Stimulated activated CD4-positive, alpha-beta T cell treated with anti-CD3 and anti-CD28 coated beads, TNF-alpha, amount 100 ng/mL, for 24 hours (primary cell): ENCODE measurements at places on chromosomes 2 and 18.

DNA sequence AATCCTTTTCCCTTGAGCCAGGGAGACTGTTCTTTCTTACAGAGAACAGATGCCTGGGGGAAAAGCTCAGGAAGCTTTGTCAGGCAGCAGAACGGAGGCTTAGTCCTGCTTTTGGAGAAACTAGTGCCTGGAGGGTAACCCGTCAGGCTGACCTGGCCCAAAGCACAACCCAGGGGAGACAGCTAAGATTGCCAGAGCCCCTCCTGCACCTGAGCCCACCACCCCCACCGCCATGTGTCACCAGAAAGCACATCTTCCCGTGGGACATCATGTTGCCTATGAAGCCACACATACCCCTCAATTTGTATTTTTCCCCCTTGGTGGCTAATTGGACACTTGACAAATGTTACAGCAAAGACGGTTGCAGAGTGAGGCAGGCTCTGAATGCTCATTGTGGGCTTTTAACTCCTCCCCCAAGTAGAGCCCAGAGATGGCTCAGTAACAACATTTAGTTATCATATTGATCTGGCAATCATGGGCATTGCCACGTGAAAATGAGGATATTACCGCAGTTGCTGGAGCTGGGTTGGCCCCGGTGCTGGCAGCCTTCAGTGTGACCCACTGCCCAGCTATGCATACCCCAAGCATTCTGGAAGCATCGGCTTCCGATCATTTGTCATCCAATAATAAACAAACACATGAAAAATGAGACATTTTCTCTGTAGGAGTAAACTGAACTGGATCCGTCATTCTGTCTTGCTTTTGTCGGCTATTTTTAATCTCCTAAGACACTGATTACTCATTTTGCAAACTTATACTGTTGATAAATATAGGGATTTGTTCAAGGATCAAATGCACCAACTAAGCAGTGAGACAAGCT is 229.5 kb downstream of the ATAD2B start:
- no peak for DNase-seq

DNA sequence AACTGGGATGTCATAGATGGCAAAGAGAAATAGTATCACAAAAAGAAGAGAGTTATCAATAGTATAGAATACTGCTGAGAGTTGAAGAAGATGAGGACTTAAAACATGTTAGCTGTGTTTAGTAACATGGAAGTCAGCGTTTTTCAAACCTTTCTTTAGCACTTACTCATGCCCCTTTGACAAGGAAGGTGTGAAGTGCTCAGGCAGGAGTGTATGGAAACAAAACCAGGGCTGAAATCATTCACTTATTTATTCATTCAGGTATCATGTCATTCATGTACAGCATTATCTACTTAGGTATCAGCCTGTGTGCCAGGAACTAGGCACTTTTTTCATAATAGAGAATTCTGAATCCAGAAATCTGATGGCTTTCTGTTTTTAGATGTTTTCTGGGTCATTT is 27.2 kb downstream of the CD28 start:
- DNase-seq: no peak

DNA sequence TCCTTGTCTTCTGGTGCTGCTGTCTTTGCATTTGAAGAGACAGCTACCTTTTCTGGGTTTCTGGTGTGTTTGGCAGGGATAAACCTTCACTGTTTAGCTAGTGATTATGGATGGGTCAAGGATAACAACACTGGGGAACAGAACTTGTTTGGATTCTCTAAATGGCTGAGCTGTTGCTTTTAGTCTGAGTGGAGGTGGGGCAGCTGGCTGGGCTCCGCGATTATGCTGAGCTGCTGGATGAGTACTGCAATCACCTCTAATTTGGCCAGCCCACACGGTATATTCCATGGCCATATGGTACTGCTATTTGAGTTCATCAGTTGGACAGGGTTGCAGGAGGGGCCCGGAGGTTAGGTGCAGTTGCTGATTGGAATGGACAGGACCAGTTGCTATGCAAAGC is 361.6 kb upstream of the TFPI start:
- DNase-seq: no peak

- DNase-seq: no peak
These were observed 57.7 kb downstream of the CIB4 start for GRCh38 chr2:26583381-26583911.

- DNase-seq: no peak
These were observed 61.6 kb upstream of the PARD3B start for GRCh38 chr2:204483608-204484081.

DNA sequence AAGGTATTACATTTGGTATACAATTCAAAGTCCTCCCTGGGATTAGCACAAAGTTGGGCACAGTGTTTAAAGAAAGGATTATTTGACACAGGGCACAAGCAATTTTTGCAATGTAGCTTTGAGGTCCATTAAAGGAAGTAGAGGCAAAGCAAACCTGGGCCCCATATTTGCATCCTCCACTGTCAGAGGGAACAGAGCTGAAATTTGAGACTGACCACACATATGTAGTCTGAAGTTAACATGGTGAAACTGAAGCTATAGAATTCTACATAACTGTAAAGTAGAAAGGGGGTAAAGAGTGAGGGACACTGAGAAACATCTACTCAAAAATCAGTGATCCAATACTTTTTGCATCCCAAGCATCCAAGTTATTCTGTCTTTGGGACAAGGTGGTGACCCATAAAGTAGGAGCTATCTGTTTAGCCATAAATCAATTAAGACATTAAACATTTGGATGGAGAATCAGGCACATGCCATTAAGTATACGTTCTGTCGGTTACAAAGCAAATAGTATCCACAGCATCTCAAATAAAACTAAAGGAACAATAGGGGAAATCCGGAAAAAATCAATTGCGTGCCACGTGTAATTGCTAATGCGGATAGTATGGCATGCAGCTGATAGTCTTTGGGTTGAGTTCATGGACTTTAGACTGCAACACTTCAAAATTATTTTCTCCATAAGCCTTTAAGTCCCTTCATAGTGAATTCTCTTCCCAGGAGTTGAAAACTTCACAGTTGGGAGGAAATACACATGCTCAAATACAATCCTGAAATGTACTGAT is 72.6 kb downstream of the PLEKHM3 start:
- DNase-seq: no peak

- no peak for DNase-seq
These were observed 4.2 kb downstream of the UGT1A1 start for GRCh38 chr2:233764264-233764663.

- no peak for DNase-seq
These were observed 130.5 kb upstream of the NOSTRIN start for GRCh38 chr2:168671932-168672331.

GRCh38 chr18:66511792-66512191 is 92.1 kb downstream of the CDH19 start:
- DNase-seq: no peak

DNA sequence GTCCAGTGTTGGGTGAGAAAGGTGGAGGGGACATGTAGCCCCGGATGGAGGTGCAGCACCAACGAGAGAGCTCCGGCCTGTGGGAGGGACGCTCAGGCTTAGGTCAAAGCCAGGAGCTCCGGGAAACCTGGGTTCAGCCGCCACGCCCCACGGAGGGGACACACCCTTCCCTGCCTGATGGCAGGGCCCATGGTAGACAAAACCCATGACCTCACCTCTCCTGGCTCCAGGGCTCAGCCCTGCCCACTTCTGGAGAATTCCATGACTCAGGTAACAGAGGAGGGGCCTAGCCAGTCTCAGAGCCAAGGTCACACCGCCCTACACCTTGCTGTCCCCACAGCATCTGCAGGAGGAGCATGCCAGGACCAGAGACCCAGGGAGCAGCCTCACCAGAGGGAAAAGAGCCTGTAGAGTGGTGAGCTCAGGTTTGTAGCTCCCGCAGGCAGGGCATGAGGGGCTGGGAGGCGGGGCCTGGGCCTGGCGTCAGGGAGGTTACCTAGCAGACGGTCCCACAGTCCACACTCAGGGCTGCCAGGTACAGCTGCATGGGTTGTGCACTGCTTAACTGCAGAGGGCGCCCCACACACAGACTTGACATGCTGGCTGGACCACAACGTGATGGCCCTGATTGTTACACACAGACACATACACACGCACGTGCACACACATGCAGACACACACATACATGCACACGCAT is 70.8 kb upstream of the SMAD7 start:
- DNase-seq: peak; percentile 65

- DNase-seq: no peak
These were observed 10.1 kb upstream of the NEU4 start for GRCh38 chr2:241798631-241799521.

- DNase-seq: no peak
These were observed 445.1 kb upstream of the SPRED2 start for GRCh38 chr2:65877331-65878010.

DNA sequence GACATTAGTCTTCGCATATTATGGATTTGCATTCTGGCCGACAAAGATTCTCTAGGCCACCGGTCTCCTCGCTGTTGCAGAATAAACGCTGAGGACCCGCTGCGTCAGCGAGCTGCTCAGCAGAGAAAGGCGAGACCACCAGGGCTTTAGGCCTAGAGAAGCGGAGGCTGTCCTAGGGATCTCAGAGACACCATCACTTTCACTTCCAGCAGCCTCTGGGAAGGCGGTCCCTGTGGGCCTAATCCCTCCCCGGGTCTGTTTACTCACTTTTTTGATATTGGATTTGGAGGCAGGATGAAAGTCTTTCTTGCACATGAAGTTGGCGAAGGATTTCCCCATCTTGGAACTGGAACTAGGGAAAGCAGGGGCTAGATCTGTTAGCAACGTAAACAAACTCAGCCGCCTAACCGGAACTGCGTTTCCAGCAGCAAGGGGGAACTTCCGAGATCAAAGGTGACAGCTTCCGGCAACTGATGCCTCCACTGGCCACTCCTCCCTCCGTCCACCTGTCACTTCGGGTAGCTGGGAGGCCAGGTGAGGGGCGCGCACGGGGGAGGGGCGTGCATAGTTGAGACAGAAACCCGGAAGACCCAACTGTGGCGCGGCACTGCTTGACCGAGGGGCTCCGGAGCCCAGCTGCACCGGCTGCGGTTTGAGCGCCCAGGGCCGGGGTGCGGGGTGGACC is at the start of gene SCRN3:
TSS of gene SCRN3 (plus strand) at position 447 of the 685 bp plus-strand sequence. CDS start 2,554 bp downstream, outside the sequence.
- DNase-seq: peak; percentile 49

- no peak for DNase-seq
These were observed 14.1 kb downstream of the NMS start for GRCh38 chr2:100484390-100484789.

- no peak for DNase-seq
These were observed 5.8 kb upstream of the NT5DC4 start for GRCh38 chr2:112714836-112715631.

DNA sequence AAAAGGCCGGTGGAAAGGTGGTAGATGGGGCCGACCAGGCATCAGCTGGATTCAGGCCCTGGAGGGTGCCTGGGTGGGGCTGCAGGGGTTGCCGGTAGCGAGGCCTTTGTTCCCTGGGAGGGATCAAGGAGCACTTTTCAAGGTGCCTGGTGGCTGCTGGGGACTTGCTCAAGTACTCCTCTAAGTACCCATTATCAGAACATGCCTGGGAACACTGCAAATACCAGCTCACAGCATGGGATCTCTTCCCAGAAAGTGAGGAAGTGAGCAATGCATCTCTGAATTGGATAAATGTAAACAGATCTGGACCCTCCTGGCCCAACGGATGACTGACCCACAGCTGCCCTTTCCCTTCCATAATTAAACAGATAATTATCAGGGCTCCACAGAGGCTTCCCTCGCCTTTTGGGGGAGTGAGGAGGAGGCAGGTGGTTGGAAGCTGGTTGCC is 210.5 kb downstream of the SH3RF3 start:
- no peak for DNase-seq

DNA sequence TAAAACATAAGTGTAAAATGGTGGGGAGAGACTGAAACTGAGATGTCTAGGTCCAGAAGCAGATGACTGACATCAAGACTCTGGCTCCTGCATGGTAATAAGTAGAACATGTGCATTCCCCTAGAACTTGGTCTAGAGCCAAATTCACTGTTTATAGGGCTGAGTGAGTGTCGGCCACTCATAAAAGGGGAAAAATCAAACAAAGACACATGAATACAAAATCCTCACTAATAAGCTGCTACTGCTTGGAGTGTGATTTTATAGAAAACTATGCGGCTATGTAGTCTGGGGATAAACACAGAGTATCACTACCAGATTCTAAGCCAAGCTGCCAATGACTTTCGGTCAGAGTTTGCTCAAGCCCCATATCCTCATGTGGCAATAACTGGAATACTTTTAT is 1080.8 kb upstream of the DDX18 start:
- DNase-seq: no peak

DNA sequence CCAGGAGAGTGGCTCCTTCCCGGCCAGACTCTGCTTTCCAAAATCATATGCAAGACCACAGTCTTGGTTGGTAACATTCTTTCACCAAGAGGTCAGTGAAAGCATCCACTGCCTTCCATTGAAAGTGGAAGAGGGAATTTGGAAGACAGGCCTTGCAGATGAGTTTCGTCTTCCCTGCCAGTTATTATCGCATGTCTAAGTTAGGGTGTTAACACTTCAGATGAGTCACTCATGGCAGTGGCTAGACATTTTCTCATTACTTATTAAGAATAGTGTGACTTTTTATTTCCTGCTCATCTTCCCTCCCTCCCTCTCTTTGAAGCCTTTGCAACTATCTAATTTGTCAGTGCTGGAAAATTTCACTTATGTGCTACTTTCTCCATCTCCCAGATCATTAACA is 102.9 kb upstream of the EPB41L3 start:
- no peak for DNase-seq
